Esophagus muscularis mucosa (tissue), 4 donors: ENCODE measurements at places on chromosomes 11 and 22. TPM values are rescaled to one million over a fixed set of nuclear protein-coding genes. Genes with fewer than 3 reads are reported as not detected.

GRCh38 chr11:94731880-94732601 is 36.1 kb upstream of the AMOTL1 start:
- DNase-seq: peak; percentile 84

Gene OR51I1
- total RNA-seq: not detected

- no peak for DNase-seq
Observed at GRCh38 chr11:83764643-83765042, 478.5 kb upstream of the CCDC90B start.

- no peak for DNase-seq
Observed at GRCh38 chr22:39301108-39301507, 18.3 kb downstream of the RPL3 start.

DNA sequence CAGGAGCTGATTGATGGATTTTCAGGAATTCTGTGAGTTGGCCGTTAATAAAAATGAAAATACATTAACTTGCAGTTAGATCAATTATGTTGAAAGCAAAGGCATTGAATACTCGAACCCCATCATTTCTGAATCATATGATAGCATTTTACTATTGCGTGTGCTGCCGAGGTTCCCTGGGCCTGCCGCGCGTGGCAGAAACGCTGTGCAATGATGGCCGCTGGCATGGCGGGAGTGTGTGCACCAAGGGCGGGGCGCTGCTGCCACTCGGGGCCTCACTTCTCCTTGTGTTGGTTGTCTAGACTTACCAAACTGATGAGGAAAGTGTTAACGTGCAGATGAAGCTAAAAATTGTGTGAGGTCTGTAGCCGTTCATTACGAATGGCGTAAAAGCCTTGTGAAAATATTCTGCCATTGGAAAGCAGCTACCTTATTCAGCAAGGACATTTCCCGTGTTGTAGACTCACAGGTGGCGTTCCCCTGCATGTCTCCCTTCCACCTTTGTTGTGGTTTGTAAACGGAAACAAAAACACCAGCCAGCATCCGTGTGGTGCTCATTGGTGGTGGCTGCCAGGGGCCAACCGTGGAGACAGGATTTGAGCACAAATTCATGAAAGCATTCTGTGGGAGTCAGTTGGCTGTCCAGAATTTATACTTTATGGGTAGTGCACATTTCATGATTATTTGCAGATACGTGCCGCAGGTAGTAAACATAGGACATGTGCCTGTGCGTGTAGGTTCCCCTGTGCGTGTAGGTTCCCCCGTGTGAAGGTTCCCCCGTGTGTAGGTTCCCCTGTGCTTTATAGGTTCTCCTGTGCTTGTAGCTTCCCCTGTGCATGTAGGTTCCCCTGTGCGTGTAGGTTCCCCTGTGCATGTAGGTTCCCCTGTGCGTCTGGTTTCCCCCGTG is 5.9 kb upstream of the GRAMD4 start:
- no peak for DNase-seq

Gene MB
- 3.0 TPM for total RNA-seq

GRCh38 chr22:26648011-26648497 is 9.3 kb upstream of the MIAT start:
- DNase-seq: no peak

GRCh38 chr11:9596926-9597464 is 23.5 kb downstream of the WEE1 start:
- DNase-seq: peak; percentile 34

Gene STK33
- total RNA-seq: 20.5 TPM
